Thymus (tissue), 14 donors: ENCODE measurements at places on chromosomes 5 and 9. TPM values are rescaled to one million over a fixed set of nuclear protein-coding genes. Genes with fewer than 3 reads are reported as not detected.

GRCh38 chr5:59766427-59767210 lies 126.9 kb downstream of the PDE4D start:
- H3K4me3 ChIP-seq, result no peak overlapping the region
- no peak for DNase-seq

TEK gene
- 2.4 TPM for total RNA-seq

GRCh38 chr9:32339424-32339823 lies 45.0 kb upstream of the ACO1 start:
- H3K4me1 ChIP-seq, result no peaks in the 10 kb centered on the region
- DNase-seq, result no peak
- no peak overlapping the region for H3K27ac ChIP-seq
- H3K27me3 ChIP-seq, result no peaks in the 10 kb centered on the region
- no peak overlapping the region for H3K4me3 ChIP-seq
- no peaks in the 10 kb centered on the region for H3K36me3 ChIP-seq

- no peaks in the 10 kb centered on the region for H3K27me3 ChIP-seq
- H3K4me1 ChIP-seq, result no peaks in the 10 kb centered on the region
- no peak overlapping the region for H3K4me3 ChIP-seq
- no peak for DNase-seq
Measured at GRCh38 chr5:13115476-13115875, 829.0 kb downstream of the DNAH5 start.

- DNase-seq, result no peak
- no peak overlapping the region for H3K4me3 ChIP-seq
- H3K36me3 ChIP-seq, result no peaks in the 10 kb centered on the region
- H3K4me1 ChIP-seq, result no peaks in the 10 kb centered on the region
- H3K27me3 ChIP-seq, result no peaks in the 10 kb centered on the region
Measured at GRCh38 chr9:2281031-2281802, 266.1 kb downstream of the SMARCA2 start.

DAPK1 gene
- total RNA-seq, result 35.5 TPM

GRCh38 chr5:122130152-122130551 lies 806 bp downstream of the ZNF474 start:
- H3K36me3 ChIP-seq, result no peaks in the 10 kb centered on the region
- DNase-seq, result no peak
- H3K4me1 ChIP-seq, result peaks cover 16% of the 10 kb centered on the region
- H3K27ac ChIP-seq, result no peak overlapping the region
- H3K4me3 ChIP-seq, result no peak overlapping the region
- no peaks in the 10 kb centered on the region for H3K27me3 ChIP-seq

GRCh38 chr5:133723126-133723525 lies 110.8 kb upstream of the FSTL4 start:
- H3K27ac ChIP-seq, result no peak overlapping the region
- no peaks in the 10 kb centered on the region for H3K36me3 ChIP-seq

DNA sequence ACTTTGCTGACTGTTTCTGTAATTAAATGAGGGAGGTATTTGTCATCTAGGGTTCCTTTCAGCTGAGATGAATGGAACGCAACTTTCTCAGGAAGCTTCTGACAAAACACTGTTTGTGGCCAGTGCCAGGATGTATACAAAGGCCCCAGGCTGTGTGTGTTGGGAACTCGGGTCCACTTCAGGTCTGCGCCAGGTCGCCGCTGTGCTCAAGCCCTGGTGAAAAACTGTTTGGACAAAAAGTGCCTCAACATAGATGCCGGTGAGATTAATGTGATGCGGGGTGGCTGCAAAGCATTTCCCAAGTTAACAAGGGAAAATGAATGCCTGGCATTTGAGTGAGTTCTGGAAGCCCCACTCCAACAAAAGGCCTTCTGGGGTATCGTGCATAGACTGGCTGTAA lies 156.4 kb downstream of the GABBR2 start:
- no peak overlapping the region for H3K4me3 ChIP-seq
- no peaks in the 10 kb centered on the region for H3K4me1 ChIP-seq
- H3K27me3 ChIP-seq, result no peaks in the 10 kb centered on the region
- no peak overlapping the region for H3K27ac ChIP-seq
- no peak for DNase-seq
- no peaks in the 10 kb centered on the region for H3K36me3 ChIP-seq
